ENCODE measurements at places on chromosomes 12 and 14.

- DNase-seq, result no peak
Measured at GRCh38 chr14:82420871-82421270, 887.2 kb upstream of the SEL1L start.

DNA sequence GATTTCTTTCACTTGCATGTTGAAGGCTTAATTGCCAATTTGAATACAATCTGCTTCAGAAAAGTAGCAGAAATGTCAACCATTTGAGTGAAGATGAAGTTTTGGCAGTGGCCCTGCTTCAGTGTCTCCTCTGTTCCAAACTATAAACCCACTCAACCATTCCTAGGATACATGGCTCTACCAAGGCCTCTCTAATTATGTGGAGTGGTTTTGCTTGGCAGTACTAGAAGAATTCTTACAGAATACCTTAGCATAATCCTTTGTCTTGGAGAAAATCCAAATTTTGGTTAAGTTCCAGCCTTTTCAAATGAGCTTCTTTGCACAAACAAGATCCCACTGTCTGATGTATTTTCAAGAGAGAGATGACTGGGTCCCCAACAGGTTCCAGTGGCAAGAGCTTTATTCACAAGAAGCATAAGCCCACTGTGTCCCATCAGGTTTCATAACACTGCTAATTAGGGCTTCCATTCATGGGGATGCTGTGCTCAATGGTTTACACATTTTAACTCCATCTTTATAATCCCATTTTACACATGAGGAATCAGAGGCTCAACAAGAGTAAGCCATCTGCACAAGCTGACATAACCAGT lies 234.5 kb downstream of the IPO8 start:
- DNase-seq, result no peak

DNA sequence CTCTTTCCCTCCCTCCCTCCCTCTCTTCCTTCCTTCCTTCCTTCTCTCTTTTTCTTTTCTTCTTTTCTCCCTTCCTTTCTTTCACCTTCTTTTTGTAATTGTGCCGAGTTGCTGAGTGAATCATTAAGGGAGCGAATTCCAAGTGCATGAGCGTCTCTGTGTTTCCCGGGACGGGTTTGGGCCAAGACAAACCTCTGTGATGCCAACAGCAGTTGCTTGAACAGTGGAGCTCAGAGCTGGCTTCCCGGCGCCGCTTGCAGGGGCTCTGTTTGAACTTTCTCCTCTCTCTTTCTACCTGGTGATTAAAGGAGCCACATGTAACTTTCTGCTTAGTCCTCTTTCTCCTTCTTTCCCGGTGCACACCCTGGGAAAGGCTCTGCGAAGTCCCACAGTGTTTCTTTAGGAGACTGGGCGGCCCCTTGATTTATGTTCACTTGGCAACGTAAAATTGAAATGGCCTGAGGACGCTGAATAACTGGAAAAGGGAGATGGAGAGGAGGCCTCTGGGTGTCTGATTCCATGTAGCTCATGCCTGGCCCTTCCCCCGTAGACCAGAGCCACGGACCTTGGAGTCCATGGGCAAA lies 33.7 kb upstream of the MAP1LC3B2 start:
- peak; percentile 82 for DNase-seq

- DNase-seq, result no peak
Measured at GRCh38 chr12:128724468-128725046, 99.2 kb downstream of the SLC15A4 start.

DNA sequence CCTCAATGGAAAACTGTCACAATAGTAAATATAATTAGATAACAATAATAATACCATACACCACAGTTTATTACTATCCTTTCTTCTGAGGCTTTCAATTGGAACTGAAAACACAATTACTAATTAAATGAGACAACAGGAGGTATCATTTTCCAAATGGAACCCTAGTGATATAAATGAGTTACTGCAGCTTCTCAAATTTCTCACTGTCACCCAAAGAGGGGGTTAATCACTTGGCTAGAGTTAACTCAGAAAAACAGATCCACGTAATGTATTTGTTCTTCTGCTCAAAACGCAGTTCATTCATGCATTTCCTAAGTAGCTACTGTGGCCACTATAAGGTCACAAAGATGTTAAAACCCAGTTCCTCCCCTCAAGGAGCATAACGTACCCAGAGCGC lies 120.9 kb upstream of the FOXN3 start:
- DNase-seq, result no peak

- no peak for DNase-seq
Measured at GRCh38 chr12:56037161-56037560, 4.6 kb upstream of the RPS26 start.

- no peak for DNase-seq
Measured at GRCh38 chr12:110340706-110341105, 59.7 kb downstream of the ATP2A2 start.

DNA sequence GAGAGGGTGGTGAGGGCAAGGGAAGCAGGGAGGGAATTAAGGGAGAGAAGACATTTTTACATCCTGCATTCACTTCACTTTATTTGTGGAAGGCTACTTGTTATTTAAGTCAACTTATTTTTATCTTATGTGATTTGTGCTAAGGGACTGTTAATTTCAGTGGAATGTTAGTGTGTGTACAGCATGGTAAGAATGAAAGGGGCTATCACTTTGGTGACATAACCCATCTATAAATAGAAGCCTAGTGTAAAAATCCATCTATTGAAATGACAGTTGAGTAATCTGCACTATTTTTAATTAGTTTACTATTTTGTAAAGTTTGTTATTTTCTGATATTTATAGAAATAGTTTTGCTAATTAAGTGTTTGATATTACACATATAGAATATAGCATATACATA lies 16.8 kb upstream of the CHPT1 start:
- DNase-seq, result no peak

- DNase-seq, result no peak
Measured at GRCh38 chr14:74645756-74646470, 33.9 kb upstream of the LTBP2 start.

DNA sequence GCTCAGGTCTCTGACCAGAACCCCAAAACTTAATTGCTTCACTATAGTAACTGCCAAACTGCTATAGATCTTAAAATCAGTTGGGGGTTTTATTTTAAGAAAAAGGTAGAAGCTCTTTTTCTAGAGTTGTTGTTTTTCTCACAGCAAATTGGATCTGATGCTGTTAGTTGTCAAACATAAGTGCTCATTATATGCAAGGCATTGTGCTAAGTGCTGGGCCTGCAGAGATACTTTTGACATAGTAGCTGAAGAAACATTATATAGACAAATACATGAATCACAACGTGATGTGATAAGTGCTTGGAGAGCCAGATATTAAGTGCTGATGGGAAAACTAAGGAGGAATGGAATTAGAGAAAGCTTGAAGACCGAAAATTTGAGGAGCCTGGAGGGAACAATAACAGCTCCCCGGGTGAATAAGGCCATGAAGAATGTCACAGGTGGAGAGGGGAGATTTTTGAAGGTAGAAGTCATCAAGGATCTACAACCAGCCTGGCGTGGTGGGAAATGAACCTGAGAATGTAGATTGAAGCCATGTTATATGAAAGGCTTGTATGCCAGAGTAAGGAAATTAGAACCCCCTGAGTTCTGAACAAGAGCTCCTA lies 126.5 kb downstream of the DYRK2 start:
- no peak for DNase-seq

DNA sequence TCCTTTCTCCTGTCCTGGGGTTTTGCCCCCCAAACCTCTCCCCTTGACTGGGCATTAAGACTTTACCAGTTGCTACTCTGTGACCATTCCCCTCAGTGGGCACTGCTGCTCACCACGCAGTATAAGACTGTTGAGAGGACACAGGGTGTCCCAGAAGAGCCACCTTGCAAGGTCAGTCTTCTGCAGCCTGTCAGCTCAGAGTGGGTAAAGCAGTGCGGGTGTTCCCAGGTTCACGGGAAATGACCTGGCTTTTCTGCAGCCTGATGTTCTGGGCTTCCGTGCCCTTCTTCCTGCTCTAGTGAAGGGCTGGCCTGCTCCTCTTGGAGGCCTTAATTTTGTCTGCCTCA lies 34.2 kb downstream of the KCNA1 start:
- DNase-seq, result no peak

GRCh38 chr12:105084251-105085250 lies at the start of gene ALDH1L2:
Gene ALDH1L2, minus strand, starts transcription at chr12:105084458. Its CDS starts 22 bp downstream, at chr12:105084436.
- peak; percentile 79 for DNase-seq

- DNase-seq, result peak; percentile 81
Measured at GRCh38 chr14:23321572-23322547, 603 bp downstream of the PABPN1 start.

DNA sequence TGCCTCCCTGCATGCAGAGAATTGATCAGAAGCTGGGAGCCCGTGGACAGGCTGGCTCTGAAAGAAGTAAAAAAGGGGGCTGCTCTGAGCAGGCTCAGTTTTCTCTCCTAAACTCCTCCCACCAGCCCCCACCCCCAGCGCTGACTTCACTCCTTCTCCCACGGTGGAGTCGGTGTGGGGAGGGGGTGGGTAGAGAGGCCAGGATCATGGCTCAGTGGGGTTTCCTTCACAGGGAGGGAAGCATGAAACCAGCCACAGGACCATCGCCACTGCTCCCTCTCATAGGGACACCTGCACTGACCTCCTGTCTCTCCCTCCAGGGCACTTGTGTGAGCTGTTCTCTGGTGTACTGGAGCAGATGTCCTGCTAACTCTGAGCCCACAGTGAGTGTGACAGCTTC lies 78.9 kb downstream of the STAB2 start:
- DNase-seq, result no peak

DNA sequence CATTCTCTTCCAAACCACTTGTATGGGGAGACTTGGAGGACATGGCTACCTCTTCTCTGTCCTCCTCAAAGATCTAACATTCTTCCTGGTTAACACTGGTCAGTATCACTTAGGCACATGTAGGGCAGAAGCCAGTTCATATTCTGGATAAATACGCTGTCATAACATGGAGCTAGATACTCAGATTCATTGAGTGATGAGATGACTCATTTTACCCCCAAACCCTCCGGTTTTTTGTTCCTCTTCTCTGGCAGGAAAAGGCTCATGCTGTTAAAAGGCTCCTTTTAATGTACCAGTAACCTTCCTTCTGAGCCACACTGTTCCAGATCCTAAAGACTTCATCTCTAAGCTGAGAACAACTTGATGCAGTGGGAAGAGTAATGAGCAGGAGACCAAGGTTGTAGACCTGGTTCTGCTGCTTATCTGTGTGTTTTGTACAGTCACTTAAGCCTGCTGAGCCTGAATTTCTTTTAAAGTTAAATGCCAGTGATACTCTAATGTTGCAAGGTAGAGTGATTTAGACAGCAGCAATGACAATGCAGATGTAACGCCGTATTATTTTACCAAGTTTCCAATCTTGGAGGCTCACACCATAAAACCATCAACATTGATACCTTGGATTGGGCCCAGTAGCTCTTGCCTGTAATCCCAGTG lies 57.3 kb upstream of the ELK3 start:
- DNase-seq, result no peak

DNA sequence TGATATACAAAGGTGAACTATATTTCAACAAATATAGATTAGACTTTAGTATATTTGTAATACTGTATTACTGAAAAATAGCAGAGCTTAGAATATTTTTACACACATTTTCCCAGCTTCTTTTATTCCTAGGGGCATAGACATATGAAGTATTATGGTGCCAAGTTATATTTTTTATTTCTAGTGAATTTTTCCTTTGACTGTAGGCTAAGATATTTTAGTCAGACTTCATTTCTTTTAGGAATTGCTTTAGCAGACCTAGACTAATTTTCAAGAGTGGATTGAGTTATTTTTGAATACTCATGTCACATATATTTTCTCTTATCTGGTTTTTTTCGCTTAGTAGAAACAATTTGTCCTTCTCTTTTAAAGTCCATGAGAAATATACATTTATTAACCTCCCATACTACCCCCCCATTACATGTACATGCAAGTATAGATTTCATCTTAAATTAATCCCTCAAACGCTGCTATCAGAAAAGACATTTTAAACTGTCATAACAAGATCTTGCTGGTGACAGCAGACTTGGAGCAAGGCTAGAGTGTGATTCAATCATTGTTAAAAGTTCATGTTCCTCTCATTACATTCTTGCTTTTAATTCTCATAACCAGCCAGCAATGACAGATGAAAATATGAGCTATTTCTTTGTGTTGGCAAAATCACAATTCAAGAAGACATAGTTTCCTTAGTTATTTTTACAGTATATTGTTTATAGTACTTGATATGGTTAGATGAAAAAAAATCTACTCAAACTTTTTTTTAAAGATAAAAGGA lies 456.1 kb downstream of the AEBP2 start:
- no peak for DNase-seq

DNA sequence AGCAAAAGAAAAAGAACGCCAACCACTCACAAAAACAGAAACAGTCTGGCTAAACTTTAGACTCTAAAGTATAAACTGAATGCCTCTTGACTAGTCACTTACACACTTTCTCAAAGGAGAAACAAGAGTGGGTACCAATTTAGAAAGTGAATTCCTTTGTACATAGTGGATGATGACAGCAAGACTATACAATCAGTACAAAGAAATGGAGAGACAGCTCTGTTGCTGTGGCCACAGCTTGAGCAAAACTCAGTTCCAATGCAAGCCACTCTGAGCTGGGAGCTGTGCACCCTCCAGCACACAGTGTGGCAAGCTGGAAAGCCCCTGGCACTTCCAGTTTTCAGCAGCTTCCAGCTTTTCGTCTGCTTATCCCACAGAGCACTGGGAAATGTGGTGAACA lies 21.7 kb downstream of the NT5DC3 start:
- DNase-seq, result no peak

DNA sequence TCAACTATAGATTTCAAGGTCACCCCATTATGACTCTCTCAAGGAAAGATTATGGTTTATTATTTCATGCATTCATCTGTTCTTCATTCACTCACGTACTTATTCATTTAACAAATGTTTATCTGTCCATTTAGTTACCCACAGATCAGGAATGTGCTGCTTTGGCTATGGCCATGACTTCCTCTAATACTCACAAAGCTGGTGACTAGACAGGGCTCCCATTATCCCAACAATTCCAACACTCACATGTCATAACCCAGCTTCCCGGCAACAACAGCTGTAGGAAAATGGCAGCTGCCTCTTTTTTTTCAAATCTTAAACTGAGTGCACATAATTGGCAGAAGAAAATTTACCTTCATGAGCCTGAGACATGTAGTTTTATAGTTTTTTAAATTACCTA lies 190.8 kb upstream of the CCDC196 start:
- DNase-seq, result no peak

DNA sequence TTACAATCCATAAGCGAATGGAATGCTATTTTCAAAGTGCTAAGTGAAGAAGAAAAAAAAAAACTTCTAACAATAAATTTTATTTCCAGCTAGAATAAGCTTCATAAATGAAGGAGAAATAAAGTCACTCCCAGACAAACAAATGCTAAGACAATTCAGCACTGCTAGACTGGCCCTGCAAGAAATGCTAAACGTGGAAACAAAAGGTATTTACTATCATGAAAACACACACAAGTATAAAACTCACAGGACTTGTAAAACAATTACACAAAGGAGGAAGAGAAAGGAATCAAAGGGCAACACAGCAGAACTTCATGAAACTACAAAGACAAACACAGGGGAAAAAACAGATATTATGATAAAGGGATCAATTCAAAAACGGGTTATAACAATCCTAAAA lies 85.8 kb upstream of the NELL2 start:
- no peak for DNase-seq

- DNase-seq, result peak; percentile 91
Measured at GRCh38 chr12:121799156-121799841, 4.5 kb upstream of the SETD1B start.
